ENCODE measurements at places on chromosomes 12 and 14.

DNA sequence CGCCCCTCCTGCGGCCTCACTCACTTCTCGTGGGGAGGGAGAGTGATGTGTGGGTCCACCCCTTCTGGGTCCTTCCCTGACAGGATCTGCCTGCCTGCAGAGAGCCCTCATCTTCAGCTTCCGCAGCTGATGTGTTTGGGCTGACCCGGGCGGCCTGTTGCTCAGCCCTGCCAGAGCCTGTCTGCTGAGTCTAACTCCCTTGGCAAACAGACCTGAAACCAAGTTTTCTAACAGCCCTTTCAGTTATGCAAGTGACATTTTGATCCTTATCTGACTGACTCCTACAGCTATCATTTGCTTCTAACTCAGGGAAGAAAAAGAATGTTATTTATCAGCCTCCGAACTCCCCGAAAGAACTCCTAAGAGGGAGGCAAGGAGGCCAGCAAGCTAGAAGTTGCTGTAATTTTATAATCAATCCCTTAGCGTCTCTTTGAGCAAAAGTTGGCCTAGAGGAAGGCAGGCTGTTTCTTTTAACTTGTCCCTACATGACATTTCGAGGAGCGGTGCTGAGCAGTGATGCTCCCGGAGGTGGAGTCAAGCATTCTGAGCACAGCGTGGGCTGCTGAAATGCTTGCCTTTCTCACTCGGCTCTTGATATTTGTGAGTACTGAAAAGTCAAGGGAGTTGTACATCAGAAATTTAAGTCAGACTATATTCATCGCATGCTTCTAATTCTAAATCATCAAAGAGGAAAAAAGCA lies 31.5 kb upstream of the CACNA2D4 start:
- no peak for DNase-seq

DNA sequence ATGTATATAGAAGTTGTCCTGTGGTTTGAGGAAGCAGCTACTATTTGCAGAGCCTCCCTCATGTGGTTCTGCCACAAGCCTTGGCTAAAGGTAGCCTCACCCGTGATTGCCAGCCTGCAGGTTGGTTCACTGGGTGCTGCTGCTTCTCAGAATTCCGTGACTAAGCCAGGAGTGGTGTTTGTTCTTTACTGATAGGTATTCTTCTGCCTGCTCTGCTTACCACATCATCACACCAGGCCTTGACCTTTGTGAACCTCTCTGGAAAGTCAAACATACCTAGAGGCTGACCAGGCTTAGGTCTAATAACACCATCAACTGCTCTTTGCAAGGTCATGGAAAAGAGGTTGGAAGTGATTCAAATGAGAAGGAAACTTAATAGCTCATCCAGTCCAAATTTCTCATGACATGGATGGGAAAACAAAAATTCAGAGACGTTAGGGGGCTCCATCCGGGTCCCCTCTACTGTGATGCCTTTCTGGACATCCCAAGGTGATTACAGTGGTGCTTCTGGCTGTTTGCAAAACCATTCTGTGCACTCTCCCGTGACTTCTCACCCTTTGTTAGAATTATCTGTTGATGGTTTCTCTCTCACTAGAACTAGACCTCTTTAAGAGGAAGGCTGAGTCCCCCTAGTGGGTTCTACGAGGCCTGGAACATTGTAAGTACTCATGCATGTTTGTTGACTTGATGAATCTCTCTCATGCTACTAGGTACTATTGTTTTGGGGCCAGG lies 8.5 kb upstream of the SOCS2 start:
- DNase-seq, result no peak

DNA sequence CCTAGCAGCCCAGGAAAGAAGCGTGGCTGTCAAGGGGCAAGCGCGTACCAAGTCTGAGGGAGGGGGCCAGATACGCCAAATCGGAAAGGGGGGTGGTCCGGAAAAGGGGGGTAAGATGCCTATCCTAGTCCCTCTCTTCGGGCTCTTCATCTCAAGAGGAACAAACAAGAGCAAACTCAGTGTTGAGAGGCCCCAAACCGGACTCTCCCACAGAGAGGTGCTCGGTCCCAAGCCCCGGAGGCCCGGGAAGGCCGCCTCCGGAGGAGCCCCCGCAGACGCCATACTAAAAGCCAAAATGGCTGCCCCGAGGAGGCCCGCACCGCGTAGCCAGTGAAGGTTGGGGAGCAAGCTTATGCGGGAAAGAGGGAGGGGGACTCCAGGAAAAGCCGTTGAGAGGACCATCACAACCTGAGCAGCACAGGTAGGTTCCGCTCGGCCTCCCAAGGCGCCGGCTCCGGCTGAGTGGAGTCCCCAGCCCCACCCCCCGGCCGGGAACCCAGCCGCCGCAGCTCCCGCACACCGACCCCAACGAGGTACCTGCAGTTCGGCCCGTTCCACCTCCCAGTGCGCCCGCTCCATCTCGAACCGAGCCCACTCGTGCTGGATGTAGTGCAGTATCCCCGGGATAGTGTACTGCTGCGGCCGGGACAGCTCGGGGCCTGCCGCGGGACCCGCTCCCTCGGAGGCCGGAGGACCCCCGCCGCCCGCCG lies at the start of gene AP4S1:
Gene AP4S1 (plus strand): TSS at position 283 of the 710 bp plus-strand sequence. CDS start 40,548 bp downstream, outside the sequence.
- peak; percentile 40 for DNase-seq

DNA sequence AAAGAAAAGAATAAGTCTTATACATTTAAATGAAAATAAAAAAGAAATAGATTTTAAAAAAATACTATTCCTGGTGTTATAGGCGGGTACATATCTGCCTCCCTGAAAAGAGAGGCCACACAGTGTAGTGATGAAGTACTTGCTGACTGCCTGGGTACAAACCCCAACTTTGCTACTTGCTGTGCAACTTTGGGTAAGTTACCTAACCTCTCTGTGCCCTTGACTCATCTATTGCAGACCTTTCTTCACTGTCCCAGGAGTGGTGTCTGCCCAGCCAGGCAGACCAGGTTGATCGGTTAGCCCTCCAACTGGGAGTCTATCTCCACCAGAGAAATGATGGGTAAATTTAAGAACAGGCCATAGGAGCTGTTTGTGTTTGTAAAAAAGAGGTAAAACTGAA lies 82.0 kb downstream of the SLC24A4 start:
- DNase-seq, result no peak

DNA sequence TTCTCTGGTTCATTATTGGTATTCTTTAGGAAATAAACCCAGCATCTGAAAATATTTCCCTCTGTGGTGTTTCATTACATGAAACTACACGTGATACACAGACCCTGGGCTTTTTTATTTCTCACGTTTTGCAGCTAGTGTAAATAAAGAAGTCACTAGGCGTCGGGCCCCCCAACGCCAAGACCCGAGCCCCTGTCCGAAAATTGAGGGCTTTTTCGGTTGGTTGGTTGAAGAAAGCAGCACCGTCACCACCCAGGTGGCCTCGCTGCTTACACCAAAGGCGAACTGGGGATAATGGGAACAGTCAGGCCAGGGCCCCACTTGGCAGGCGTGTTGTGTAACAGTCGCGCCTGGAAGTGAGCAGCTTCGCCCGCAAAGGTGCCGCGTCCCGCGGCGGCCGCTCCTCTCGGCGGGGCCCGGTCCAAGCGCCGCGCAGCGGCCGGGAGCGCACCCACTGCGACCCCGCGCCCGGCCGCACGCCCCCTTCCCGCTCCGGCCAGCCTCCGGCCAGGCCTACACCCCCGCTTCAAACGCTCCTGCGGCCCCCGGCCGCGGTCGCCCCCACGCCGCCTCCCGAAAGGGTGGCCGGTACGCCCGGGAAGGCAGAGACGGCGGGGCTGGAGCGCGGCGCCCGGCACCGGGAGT lies 1.2 kb downstream of the DUSP16 start:
- DNase-seq, result peak; percentile 39

GRCh38 chr12:23576372-23576771 lies 373.1 kb downstream of the SOX5 start:
- DNase-seq, result no peak

DNA sequence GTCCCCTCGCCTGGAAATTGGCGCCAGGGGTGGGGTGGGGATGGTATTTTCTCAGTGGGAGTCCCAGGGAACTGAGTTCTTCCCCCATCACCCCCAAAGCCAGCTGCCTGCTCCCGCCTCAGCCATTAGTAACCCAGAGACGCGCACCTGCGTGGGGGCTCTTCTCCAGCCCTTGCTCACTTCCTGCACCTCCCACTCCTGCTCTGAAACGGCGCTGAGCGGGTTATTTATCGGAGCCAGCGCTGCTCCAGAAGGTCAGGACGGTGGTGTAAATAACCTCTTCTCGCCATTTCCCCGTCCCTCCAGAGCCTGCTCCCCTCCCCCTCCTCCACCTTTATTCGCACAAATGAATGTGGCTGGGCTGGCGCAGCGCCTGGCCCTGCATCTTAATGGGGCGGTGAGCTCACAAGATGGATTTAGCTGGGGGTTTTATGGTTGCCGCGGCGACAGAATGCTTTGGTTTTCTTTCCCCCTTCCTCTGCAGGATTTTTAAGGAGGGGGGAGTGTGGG lies 12.2 kb downstream of the GPR84 start:
- no peak for DNase-seq

- DNase-seq, result no peak
These were observed 249.7 kb downstream of the LRIG3 start for GRCh38 chr12:58670623-58671022.

DNA sequence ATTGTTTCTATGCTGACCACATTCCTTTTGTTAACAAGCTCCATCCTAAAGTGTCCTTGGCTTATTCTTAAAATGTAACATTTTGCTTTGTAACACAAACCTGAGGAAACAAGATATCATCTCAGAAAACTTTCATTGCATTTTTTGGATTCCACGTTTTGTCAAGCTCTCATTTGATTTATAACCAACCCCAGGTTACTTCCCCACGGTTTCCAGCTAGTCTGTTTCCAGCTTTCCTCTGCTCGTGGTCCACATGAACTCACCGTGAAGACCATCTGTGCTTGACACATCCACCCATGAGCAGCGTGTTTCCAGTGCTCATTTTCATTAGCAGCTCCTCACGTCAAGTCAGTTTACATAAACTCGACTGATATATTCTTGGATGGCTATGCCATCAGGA lies 6.4 kb upstream of the NKX2-8 start:
- DNase-seq, result no peak

DNA sequence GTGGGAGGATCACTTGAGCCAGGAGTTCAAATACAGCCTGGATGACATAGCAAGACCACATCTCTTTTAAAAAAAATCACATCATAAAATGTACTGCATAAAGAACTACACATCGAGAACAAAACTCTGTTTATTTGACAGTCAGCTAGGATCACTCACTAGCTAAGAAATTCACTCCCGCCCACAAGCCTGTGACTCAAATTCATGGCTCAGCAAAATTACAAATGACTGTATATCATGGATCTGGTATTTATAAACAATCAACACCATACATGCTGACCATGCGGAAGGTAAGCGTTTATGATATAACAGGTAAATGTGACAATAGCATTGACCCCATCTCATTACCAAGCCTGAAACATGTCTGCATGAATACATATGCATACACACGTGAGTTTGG lies 206.5 kb downstream of the EFCAB11 start:
- no peak for DNase-seq

DNA sequence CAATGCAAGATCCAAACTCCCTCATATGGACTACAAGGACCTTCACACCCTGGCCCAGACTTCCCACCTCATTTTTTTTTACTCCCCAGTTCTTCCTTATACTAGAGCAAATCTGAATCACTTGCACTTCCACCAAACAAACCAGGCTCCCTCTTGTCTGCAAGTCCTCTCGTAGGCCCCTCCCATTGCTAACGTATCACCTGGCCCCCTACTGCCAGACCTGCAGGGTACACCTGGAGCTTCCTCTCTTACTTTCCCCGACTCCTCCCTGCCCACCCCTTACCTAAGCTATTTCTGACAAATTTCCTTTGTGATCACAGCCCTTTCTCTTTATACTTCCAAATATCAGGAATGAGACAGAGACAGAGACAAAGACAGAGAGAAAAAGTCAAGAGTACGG lies 463.9 kb downstream of the GALC start:
- DNase-seq, result no peak

DNA sequence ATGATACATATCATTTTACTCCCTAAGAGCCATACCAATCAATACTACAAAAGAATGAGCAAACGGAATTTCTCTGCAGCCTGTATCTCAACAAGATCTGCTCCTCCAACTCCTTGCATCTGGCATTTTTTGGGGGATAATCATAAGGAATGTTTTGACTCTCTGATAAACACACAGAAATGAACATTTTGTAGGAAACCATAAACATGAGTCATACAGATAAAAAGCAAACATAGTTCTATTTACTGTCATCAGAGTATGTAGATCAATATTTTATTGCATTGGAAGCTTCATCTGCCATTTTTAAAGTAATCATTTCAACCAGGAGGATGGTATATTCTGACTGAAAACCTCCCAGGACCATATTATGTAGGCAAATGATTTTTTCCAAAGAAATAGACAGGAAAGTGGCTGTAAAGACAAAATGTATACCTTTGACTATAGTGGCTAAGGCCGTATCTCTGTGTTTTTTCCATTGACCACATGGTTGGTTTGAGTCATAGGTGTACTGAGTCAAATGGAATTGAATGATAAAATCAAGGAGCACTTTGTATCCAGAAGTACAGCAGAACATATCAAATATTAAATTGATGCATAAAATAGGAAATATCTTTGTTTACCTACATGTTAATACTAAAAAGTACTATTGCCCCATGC lies 32.4 kb upstream of the CD69 start:
- no peak for DNase-seq

DNA sequence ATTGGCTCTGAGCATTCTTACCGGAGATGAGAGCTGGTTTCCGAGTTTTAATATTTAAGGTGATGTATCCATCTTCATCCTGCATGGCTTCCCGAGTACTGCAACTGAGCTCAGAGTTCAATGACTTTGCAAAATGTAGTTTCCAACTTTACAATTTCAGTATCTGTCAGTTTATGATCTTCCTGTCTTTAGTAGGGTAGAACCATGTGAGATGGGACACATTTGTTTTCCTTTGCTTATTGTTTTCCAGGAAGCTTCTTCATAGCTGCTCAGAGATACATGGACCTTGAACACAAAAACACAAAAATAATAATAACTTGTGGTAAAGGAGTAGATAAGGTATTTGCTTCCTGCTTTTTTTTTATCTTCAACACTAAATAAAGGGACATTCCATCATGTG lies at the start of gene CLEC1B:
Gene CLEC1B (minus strand): TSS at position 106 of the 400 bp plus-strand sequence. CDS start 21 bp downstream, at position 85.
- no peak for DNase-seq

GRCh38 chr12:11705010-11705409 lies 55.5 kb downstream of the ETV6 start:
- no peak for DNase-seq

GRCh38 chr12:76346798-76347420 lies 1.3 kb downstream of the BBS10 start:
- DNase-seq, result no peak

- DNase-seq, result no peak
These were observed 13.7 kb downstream of the APPL2 start for GRCh38 chr12:105222284-105222655.

GRCh38 chr12:40711121-40711520 lies 18.9 kb downstream of the CNTN1 start:
- DNase-seq, result no peak

- DNase-seq, result no peak
These were observed 30.3 kb upstream of the ADIPOR2 start for GRCh38 chr12:1660304-1661187.

Data from activated T-helper 1 cell treated with anti-CD3 and anti-CD28 coated beads, Interleukin-12 subunit alpha, Interleukin-12 subunit beta, Interleukin-2, Interleukin-4 antibody, amounts not matched to agents 30 ng/mL and 10 ng/mL and 1 ng/mL, durations not matched to agents 14 hours and 24 hours and 36 hours (primary cell).